ENCODE measurements at places on chromosomes 11 and 22. TPM values are rescaled to one million over a fixed set of nuclear protein-coding genes. Genes with fewer than 3 reads are reported as not detected.

The OR56A1 gene
- not detected for polyA plus RNA-seq

The CLCF1 gene
- 8.0 TPM for polyA plus RNA-seq

The PIH1D2 gene
- polyA plus RNA-seq, result 11.7 TPM

The SLC22A25 gene
- polyA plus RNA-seq, result not detected

The OR51B6 gene
- polyA plus RNA-seq, result not detected

The FXYD6 gene
- 131 TPM for polyA plus RNA-seq

The KRTAP5-11 gene
- polyA plus RNA-seq, result not detected

The LINC01488 gene
- polyA plus RNA-seq, result 0.09 TPM

The FOLR3 gene
- polyA plus RNA-seq, result 2.7 TPM

The OR5T1 gene
- polyA plus RNA-seq, result not detected

The CEP126 gene
- polyA plus RNA-seq, result 7.3 TPM

The METTL15 gene
- 15.0 TPM for polyA plus RNA-seq

The TRAF6 gene
- 15.9 TPM for polyA plus RNA-seq

- no peak for DNase-seq
Observed at GRCh38 chr22:28670161-28670560, 9.5 kb downstream of the TTC28 start.

DNA sequence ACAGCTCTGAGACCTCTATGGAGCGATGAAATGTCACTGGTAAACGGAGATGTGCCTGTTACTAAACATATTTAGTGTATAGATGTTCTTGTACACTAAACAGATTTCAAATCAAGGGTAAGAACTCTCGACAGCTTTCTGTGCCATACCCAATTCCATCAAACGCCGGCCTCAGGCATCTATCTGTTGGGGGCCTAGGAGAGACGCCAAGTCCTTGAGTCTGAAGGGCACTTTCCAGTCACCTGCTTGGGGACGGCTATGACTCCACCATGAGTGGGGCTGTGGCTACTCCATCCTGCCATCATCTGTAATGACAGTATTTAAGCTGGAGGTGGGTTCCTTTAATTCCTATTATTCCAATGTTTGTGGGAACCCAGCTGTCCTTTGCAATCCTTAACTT lies 87.8 kb downstream of the SHANK2 start:
- no peak for DNase-seq

- DNase-seq, result no peak
Observed at GRCh38 chr11:20004866-20005265, 155.4 kb downstream of the DBX1 start.

DNA sequence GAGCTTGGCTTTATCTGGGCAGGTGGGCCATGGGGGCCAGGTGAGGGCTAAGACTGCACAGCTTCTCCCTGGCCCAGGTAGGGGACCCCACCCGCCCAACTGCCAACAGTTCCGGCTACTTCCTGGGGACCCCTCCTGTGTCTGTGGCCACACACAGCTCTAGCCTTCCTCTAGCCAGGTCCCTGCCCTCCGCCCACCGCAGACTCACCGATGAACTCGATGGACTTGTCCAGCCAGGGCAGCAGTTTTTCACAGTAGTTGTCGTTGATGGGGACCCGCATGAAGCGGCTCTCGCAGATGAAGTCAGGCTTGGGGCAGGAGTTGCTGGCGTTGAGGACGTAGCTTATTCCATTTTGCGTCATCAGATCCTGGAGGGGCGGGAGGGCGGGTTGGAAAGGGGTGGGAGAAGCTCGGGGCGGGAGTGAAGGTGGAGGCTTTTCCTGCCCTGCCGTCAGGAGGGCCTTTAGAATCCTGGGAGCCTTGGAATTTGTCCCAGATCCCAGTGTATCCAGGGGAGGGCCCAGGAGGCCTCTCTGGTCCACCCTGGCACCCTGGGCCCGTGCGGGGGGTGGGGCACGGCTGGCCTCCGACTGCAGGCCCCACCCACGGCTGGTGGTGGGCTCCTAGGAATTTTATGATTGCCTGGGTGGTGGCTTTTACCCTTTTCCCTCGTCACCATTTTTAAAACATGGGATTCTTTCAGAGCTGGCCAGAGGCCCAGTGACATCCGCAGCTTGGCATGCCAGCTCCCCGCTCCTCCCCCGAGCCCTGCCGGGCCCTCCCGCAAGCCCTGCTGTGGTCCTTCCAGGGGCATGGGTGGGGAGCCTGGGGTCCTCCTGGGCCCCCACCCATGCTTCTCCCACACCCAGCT lies 13.9 kb downstream of the DUSP8 start:
- no peak for DNase-seq

DNA sequence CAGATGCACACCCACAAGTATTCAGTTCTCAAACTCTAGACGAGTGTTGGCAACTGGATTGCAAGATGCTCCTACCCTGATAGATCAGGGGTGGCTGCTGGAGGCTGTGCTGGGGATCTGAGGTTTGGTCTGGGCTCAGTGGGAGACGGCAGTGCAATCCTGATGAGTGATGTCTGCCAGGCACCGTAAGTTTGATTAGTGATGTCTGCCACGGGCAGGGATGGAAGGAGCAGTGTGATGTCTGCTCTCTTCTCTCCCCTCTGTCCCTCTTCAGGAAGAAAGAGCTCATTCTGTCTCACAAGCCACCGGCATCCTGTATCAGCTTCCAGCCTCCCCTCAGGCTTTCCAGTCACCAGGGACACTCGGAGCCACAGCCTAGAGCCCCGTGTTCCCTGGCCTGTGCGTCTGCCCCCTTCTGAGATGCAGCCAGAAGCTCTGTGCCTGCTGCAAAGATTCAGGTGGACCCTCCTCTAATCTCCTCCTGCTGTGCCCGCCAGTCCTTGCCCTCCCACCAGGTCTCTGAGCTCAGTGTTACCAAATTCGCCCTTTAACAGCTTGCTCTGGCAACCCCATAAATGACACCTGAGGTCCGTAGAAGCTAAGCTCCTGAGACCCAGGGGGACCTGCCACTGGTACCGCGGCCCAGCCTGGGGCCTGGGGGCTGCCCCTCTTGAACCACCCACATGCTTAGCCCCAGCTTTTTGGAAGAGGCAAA lies 19.9 kb downstream of the TP53I11 start:
- DNase-seq, result no peak

DNA sequence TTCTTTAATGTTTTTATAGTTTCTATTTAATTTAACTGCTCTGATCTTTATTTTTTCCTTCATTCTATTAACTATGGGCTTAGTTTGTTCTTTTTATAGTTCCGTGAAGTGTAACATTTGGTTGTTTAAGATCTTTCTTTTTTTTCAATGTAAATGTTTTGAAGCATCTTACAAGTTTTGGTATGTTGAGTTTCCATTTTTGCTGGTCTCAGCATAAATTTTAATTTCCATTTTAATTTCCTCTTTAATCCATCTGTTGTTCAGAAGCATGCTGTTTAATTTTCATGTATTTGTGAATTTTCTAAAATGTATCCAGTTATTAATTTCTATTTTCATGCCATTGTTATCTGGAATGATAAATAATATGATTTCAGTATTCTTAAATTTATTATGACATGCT lies 17.0 kb upstream of the GLYATL2 start:
- no peak for DNase-seq

DNA sequence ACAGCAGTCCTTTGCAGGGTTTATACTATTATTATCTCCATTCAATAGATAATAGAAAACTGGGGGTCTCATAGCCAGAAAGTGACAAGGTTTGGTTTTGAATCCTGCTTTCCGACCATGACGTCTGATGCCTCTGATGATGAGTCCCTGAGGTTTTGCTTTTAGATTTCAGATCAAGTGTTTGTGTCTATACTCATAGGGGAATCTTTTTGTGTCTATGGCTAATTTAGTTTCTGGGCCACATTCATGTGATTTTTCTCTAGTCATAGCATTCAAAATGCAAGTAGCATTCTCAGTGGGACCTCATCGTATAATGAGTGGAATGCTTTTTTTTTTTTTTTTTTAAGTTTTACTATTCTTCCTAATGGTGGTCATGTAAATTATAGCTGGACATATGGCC lies 72.9 kb downstream of the TNRC6B start:
- DNase-seq, result no peak

- no peak for DNase-seq
Observed at GRCh38 chr11:74966651-74967050, 17.6 kb downstream of the SPCS2 start.

GRCh38 chr11:132278801-132279574 lies 908.6 kb downstream of the NTM start:
- no peak for DNase-seq

DNA sequence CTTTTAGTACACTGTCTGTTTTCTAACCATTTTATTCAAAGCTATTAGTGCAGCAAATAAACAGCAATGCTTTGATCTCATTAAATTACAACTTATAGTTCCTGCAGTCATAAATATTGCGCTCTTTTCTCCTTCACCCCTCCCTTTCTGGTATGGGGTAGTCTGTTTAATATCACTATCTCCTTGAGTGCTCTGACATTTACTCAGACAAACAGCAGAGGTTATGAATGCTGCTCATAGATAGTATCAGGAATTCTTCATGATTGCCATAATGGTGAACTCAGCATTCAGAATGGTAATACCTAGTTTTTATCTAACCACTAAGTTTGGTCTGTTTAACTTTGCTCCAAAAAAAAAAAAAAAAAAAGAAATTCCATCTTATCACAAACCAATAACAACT lies 87.4 kb downstream of the EIF3M start:
- no peak for DNase-seq

DNA sequence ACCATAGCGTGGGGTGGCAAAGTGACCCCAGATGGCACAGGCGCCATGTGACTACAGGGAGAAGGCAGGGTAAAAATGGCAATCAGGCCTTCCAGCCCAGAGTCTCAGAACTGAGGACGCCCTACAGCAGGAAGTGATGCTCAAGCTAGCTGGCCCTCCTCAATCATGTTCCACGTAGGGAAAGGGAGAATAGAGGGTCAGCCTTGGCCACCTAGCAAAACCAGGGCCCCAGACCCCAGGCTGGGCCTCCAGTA lies 978 bp upstream of the ANKRD13D start:
- no peak for DNase-seq

GRCh38 chr11:130379276-130379675 lies 49.1 kb downstream of the ADAMTS8 start:
- DNase-seq, result no peak

DNA sequence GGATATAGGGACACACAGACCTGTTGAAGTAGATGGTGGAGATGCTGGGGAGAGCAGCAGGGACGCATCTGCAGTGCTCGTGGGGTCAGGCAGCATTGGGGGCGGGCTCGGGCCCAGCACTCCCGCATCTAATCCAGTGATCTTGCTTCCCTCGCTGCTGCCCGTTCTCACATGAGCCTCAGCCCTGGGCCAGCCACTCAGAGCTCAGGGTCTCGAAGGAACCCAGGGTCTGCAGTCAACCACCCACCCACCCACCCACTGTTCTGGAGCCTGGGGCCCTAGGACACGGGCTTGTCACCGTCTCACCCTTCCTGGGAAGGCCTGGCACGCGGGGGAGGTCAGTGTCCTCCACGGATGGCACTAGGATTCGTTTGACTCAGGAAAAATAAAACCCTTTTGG lies 406.0 kb downstream of the TBC1D22A start:
- no peak for DNase-seq

- DNase-seq, result no peak
Observed at GRCh38 chr11:12321217-12321937, 56.0 kb upstream of the PARVA start.

GRCh38 chr22:47618180-47619010 lies 855.9 kb downstream of the TBC1D22A start:
- no peak for DNase-seq

DNA sequence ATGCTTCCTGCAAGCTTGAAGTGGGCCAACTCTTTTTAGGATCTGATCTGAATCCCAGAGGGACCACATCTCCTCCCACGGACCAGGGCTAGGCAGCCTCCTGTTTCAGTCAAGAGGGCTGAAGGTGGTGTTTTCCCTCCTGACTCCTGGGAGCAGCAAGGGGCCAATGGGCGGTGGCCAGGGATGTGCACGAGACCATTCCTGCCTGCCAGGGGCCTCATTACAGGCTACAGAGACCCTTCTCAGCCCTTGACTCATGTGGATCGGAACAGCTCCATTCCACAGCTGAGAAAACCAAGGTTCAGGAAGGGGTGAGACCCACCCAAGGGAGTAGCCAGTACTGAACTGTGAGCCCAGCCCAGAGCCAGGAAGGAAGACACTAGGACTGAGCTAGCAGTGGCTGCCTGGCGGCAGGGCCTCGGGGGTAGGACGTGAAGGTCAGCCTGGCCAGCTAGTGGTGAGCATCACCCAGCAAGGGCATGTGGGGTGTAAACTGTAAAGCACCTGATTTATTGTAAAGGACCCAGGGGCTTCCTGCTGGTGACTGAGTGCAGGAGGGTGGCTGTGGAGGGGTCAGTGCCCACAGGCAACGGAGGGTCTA lies 3.4 kb upstream of the P2RY6 start:
- no peak for DNase-seq

DNA sequence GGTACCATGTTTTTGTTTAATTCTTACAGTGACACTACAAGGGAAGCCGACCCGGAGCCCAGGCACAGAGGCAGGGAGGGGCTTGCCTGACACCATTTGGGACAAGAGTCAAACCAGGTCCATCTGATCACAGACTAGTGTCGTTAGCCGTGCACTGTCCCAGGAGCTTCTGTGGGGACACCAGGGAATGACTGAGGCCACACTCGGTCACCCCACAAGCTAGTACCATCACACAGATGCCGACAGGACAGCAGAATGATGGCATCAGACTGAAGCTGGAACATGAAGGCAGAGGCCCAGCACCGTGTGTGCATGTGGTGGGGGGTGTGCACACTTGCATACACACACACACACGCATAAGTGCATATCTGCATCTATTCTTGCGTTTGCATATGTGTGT lies 61.5 kb upstream of the NECTIN1 start:
- no peak for DNase-seq

DNA sequence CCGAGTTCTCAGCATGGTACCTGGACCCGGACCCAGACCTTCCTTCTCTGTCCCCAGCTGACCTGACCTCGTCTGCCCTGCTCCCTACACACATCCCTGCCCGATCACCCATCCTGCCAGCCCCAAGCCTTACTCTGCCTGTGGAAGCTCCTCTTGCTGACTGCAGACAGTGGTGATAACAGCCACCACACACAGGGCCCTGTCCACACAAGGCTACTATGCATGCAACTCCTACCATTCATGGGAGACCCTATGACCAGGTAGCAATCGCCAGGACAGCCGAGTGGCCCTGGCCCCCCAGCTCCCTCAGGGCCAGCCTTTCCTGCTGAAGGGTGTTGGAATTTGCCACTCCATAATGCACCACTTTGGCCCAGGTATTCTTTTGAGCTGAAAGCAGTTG lies 233.6 kb downstream of the BRD1 start:
- no peak for DNase-seq

DNA sequence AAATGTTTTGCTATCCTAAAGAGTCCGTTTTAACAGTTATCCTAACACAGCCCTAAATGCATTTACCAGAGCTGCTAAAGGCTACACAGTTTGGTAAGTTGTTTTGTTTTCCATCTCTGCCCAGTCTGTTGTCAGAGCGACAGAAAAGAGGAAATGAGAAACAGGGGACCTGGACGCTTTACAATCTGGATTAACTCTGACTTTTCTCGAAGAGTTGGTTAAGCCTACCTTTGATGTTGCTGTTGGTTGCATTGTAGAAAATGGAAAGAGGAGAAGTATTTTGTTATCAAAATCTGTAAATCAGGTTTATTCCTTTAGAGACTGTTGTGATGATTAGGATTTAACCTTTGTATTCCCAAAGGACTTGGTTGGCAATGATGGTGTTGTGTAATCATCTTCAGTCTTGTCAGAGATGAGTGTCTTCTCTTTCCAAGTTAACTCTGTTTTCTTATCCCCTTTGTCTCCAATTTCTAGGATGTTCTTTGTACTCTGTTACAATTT lies 481 bp downstream of the ANGPTL5 start:
- no peak for DNase-seq
